Amniotic stem cell (primary cell): ENCODE measurements at places on chromosomes 5 and 9.

DNA sequence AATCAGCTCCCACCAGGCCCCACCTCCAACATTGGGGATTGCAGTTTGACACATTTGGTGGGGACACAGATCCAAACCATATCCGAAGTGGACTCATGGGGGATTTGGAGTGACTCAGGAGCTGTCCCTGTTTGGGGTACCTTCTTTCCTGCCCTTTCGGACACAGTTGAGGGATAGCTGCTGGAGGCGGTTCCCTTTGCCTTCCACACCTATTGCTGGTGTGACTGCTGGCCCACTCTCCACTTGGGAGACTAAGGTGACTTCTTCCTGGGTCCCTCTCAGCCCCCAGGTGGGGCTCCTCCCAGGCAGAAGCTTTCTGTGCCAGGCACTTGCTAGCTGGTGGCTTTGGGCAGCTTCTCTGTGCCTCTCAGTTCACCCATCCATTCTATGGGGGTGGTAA is 26.6 kb downstream of the LAMC3 start:
- DNase-seq, result no peak

- no peak for DNase-seq
These were observed 2.9 kb downstream of the B4GALT1 start for GRCh38 chr9:33164138-33164809.

DNA sequence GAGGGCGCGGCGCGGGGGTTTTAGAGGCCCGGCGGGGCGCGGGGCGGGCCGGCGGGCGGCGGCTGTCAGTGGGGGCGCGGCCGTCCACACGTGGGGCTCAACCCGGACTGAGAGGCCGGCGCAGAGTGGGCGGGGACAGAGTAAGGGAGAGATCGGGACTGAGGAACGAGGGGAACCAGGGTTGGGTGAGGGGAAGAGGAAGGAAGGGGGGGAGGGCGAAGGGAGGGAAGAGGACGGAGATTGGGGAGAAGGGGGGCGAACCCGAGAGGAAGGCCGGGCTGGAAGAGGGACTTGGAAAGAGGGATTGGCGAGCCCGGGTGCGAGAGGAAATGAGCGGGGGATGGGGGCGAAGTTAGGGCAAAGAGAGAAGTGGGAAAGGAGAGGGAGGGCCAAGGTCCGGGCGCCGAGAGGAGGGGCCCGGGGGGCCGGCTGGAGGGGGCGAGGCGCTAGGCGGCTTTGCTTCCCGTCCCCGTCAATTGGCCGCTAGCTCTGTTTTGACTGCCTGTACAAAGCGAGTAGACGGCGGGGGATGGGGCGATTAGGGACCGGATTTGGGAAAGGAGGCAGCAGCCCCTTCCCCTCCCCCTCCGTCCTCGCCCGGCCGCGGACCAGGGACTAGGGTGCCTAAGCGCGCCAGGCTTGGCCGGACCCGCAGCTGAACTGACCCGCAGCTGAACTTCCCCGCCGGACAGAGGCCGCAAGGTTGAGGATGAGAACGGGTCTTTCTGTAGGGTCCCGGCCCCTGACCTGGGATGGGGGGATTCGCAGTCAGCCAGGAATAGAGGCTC is 399 bp upstream of the FBN2 start:
- peak; percentile 97 for DNase-seq

GRCh38 chr5:142059304-142059940 is 46.6 kb upstream of the GNPDA1 start:
- no peak for DNase-seq

DNA sequence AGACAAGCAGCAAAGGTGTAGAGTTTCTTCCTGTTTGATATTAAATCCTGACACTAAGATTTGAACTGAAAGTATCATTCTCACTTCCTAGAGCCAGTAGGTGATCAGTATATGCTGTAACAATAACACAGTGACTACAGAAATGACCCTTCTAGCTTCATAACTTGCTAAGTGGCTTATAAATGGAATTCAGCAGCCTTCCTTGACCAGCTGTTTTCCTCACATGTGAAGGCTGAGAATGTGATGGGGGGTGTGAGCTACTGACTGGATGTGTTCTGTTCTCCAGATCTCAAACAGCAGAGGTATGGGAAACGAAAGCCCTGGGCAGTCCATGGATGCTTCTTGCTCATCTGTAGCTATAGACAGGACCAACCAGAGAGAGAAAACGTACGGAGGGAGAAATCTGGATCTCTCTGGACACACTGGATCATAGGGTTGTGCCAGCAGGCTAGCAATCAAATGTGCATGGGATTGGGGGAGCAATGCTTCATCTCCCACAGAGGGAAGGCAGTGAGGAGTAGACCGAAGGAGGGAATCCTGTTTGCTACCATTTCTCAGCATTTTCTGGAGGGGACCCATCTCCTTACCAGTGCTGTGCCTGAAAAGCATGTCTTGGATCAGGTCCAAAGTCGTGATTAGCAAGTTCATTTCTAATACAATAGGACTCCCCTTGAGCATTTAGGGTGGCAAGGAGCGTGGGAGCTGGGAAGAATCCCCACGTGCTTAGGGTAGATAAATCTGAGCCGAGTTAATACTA is 39.4 kb downstream of the TNFAIP8 start:
- DNase-seq, result no peak

DNA sequence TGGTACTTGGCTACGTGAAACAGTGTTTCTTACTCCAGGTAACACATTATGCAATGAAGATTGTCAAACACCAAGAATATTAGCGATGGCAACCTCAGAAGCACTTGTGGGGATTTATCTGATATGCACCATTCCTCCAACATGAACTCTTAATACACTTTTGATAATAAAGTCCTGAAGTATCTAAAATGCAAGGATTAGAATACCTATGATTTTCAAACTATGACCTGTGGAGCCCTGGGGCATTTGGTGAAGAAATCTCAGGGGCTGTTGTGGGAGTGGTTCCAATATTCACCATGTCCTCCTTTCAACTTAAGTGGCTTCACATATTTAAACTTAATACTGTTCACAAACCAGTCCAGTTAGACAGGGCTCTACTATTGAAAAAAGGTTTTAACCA is 214.6 kb upstream of the POU5F2 start:
- no peak for DNase-seq

DNA sequence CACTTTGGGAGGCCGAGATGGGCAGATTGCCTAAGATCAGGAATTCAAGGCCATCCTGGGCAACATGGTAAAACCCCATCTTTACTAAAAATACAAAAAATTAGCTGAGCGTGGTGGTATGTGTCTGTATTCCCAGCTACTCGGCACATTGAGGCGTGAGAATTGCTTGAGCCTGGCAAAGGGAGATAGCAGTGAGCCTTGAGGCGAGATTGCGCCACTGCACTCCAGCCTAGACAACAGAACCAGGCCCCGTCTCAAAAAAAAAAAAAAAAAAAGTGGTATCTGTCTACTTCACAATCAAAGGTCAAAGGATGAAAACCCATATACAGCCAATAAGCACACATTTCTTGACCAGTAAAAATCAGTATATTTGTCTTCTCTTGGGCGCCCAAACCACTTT is 728.5 kb upstream of the ADAMTS16 start:
- DNase-seq, result no peak

DNA sequence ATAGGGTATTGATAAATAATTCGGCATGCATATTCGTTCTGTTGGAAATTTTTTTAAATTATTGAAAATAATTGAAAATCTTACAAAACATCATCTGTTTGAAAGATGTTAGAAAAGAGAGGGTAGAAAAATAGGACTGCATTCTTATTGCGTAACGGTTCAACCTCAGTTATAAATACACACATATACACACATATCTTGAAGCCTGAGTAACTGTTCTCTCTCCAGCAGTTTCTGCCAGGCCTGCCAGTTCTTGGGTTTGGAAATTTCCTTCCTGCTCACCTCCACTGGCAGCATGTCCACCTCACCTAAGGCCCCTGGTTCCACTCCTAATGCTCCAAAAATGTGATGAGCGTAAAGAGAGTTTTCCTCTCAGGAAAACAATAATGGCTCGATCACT is 9.1 kb downstream of the SPATA31E1 start:
- no peak for DNase-seq

DNA sequence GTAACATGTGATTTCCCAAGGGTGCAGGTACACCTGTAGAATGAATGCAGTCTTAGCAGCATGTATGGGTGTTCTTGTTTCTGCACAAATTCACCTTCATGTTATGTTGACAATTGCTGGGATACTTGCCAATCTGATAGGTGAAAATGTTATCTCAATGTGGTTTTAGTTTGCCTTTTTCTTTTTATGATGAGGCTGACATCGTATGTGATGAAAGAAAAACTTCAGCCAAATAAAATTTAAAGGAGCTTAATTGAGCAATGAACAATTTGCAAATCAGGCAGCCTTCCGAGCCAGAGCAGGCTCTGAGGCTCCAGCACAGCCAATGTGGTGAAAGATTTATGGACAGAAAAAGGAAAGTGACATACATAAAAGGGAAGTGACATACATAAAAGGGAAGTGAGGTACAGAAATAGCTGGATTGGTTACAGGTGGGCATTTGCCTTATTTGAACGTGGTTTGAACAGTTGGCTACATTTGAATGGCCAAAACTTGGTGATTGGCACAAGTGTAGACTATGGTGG is 10.5 kb downstream of the TAL2 start:
- no peak for DNase-seq

GRCh38 chr9:97969014-97969413 is 14.1 kb upstream of the ANP32B start:
- no peak for DNase-seq

DNA sequence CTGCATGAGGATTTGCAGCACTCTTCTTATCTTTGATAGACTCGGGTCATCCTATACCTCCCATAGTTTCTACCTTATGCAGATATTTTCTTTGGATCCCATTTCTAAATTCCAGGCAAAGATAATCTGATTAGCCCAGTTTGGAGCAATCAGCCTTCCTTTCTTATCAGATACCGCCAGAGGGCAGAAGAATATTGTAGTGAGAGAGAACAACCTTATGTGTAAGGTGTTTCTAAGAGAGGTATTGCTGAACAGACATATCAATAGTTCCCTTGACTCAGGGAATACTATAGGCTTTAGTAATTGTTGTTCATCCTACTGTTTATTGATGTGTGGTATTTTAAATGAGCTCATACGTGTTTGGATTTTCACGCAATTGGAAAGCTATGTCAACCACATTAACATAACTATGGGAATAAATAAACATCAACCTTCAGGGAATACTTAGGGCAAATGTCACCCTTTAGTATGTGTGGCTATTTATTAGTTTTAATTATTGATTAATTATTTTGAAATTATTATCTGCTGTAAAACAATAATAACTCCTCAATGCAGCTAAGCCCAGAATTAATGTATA is 1435.2 kb upstream of the CDH9 start:
- DNase-seq, result no peak

DNA sequence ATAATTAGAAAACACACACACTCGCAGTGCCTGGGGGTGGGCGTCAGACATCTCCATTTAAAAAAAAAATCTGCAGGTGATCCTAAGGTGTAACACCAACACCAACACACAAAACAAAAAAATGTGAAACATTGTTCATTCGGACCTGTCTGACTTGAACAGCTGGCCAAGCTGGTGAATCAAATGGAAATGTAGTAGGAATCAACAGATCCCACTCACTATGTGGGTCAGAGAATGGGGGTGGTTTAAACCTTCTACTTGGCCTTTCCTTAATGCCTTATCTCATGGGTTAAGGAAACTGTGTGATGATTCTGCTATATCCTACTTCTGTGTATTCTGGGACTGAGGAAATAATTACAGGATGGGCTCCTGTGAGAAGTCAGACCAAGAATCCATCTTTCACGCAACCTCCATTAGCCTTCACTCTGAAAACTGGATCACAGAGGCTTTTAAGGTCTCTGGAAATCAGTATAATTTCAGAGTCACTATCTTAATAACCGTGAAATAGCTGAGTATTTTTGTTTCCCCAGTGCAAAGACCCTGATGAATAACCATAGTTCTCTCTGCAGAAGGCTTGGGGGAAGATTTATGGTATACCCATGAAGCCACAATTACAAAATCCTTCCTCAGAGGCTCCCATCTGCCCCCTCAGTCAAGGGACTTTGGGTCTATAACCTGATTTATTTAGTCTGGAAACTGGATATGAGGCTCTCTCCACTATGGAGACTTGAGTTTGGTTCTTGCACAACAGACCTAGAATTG is 17.2 kb upstream of the MCCC2 start:
- DNase-seq, result no peak

DNA sequence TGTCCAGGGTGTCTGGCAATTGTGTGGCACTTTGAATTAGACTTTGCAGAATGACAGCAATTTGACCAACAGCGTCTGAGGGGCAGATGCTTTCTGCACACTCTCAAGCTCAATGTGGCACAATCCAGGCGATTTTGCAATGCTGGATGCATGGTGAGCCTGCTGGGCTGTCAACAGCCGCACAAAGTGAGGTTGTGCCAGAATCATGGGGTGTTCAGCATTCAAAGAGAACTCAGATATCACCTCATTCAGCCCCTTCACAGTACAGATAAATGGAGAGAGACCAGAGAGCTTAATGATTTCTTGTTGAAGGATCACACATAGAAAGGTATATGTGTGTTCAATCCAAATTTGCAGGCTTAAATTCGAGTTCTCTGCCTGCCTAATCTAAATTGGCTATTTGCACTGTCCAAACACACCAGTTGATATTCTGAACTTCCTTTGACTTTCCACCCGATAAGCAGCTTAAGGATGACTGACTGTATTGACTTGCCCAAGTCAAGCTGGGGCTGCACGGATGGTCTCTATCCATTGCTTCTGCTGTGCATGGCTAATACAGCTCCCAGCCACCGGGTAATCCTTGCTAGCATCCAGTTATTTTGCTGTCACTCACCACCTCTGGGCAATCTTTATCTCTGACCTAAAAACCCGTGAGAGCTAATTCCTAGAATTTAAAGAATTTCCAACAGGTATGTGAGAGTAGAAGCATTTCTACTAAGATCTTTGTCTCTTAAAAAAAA is 157.9 kb upstream of the TAS2R1 start:
- DNase-seq, result no peak

- DNase-seq, result no peak
These were observed 548.6 kb upstream of the TLE4 start for GRCh38 chr9:79023134-79023580.

- DNase-seq, result no peak
These were observed 134.5 kb downstream of the PALM2AKAP2 start for GRCh38 chr9:109914280-109915027.

GRCh38 chr9:96040591-96041461 is 165.3 kb downstream of the ERCC6L2 start:
- DNase-seq, result no peak

GRCh38 chr5:53783624-53784228 is 223.3 kb downstream of the NDUFS4 start:
- DNase-seq, result no peak

DNA sequence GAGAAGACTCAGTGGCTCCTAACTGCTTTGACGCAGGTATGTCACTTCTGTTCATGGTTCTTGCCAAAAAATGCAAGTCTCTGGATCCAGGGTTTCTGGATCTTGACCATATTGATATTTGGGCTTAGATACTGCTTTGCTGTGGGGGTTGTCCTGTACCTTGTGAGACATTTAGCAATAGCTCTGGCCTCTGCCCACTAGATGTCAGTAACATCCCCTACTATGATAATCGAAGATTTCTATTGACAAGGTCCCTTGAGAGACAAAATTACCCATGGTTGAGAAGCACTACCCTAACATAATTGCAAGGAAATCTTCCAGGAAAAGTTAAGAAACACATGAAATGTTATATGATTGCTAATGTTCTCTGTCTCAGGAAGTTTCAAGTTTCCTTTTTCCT is 285.4 kb downstream of the TMEM232 start:
- DNase-seq, result peak; percentile 19

- peak; percentile 81 for DNase-seq
These were observed 54.7 kb upstream of the SARDH start for GRCh38 chr9:133792721-133793470.

- no peak for DNase-seq
These were observed 36.6 kb upstream of the SPTLC1 start for GRCh38 chr9:92151691-92152393.

- DNase-seq, result peak; percentile 22
These were observed 199.5 kb downstream of the ALDH1A1 start for GRCh38 chr9:72753266-72753893.

GRCh38 chr9:112764837-112765236 is 14.3 kb downstream of the SNX30 start:
- DNase-seq, result no peak
